ENCODE measurements at places on chromosomes 7 and 10. TPM values are rescaled to one million over a fixed set of nuclear protein-coding genes. Genes with fewer than 3 reads are reported as not detected.

- H3K27ac ChIP-seq = no peak overlapping the region
- no peaks in the 10 kb centered on the region for H3K27me3 ChIP-seq
- H3K4me1 ChIP-seq = peaks cover 14% of the 10 kb centered on the region
- no peak overlapping the region for H3K4me3 ChIP-seq
- no peak for DNase-seq
Measured at GRCh38 chr10:70162892-70163201, 7.5 kb downstream of the SAR1A start.

Gene ITIH5
- not detected for total RNA-seq

- no peak overlapping the region for H3K4me3 ChIP-seq
- no peak for DNase-seq
- no peaks in the 10 kb centered on the region for H3K36me3 ChIP-seq
- no peaks in the 10 kb centered on the region for H3K4me1 ChIP-seq
- H3K27me3 ChIP-seq = peaks cover 7% of the 10 kb centered on the region
- H3K27ac ChIP-seq = no peak overlapping the region
Measured at GRCh38 chr7:152006336-152006735, 19.1 kb upstream of the GALNT11 start.

Gene PAPOLB
- not detected for total RNA-seq

DNA sequence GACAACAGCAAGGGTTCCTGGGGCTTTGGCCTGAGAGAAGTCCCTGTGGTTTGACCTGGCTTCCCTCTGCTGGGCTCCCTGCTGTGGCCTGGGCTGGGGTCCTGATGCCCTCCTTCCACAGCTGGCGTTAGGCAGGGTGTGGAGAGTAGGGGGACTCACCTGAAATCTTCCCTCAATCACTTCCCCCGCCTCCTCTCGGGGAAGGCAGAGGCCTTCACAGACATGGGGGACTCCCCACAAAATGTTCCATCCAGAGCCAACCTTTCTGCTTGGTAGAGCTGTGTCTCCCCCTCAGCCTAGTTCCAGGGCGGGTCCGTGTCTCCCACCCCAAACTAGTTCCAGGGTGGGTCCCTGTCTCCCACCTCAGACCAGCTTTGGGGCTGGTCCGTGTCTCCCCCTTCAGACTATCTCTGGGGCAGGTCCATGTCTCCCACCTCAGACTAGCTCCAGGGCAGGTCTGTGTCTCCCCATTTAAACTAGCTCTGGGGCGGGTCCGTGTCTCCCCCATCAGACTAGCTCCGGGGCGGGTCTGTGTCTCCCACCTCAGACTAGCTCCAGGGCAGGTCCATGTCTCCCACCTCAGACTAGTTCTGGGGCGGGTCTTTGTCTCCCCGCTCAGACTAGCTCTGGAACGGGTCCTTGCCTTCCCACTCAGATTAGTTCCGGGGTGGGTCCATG, 2.2 kb downstream of the PVRIG start:
- no peaks in the 10 kb centered on the region for H3K36me3 ChIP-seq
- no peak overlapping the region for H3K4me3 ChIP-seq
- DNase-seq = no peak
- H3K27me3 ChIP-seq = no peaks in the 10 kb centered on the region
- H3K27ac ChIP-seq = no peak overlapping the region

DNA sequence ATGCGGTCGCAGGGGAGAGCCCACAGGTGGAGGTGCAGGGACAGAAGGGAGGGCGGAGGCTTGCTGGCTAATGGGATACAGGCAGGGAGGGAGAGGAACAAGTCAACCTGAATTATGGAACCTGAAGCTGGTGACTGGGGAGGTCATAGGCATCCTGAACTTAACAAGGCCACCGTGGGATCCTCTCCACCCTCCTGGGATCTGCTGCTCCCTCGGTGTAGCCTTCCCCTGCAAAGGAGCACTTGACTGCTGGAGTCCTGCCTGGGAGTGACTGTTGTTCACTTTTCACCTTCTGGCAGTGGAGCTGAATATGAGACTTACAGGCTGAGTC, 223.1 kb downstream of the GFRA1 start:
- DNase-seq = no peak
- no peak overlapping the region for H3K27ac ChIP-seq
- no peak overlapping the region for H3K4me3 ChIP-seq

DNA sequence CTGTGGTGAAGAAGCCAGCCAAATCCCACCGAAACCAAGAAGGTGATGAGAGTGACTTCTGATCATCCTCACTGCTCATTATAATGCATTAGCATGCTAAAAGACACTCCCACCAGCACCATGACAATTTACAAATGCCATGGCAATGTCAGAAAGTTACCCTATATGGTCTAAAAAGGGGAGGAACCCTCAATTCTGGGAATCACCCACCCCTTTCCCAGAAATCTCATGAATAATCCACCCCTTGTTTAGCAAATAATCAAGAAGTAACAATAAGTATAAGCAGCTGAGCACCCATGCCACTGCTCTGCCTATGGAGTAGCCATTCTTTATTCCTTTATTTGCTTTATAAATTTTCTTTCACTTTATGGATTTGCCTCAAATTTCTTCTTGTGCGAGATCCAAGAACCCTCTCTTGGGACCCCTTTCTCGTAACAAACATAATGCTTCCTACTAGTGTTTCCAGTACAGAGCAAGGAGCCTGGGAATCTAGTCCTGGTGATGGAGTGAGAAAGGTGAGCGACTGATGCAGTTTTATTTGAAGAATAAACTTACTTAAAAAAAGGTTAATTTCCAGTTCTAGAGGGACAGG, 18.4 kb upstream of the EXOC6 start:
- no peak for DNase-seq
- H3K4me1 ChIP-seq = no peaks in the 10 kb centered on the region
- H3K4me3 ChIP-seq = no peak overlapping the region
- H3K36me3 ChIP-seq = no peaks in the 10 kb centered on the region

DNA sequence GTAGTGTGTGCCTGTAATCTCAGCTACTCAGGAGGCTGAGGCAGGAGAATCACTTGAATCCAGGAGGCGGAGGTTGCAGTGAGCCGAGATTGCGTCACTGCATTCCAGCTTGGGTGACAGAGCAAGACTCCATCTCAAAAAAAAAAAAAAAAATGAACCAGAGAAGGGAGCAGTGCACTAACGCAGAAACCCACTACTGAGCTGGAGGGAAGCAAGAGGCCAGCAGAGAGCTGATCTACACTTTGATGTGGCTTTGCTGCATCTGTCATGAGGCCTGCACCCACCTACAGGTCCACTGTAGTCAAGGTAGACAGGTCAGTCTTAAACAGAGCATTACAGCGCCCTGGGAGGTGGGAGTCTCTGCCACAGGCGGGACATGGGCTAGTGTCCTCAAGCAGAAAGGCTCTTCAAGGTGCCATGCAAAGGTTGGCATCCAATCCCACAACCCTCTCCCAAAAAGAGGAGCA, 30.0 kb downstream of the MAT1A start:
- DNase-seq = no peak
- H3K36me3 ChIP-seq = no peaks in the 10 kb centered on the region
- peaks cover 6% of the 10 kb centered on the region for H3K27me3 ChIP-seq
- no peaks in the 10 kb centered on the region for H3K4me1 ChIP-seq

- H3K27me3 ChIP-seq = no peaks in the 10 kb centered on the region
- H3K36me3 ChIP-seq = no peaks in the 10 kb centered on the region
- peak overlapping the region; percentile 56 for H3K27ac ChIP-seq
- H3K4me1 ChIP-seq = no peaks in the 10 kb centered on the region
Measured at GRCh38 chr10:67790534-67791408, 47.2 kb downstream of the DNAJC12 start.

Gene TMEM273
- total RNA-seq = 0.23 TPM

DNA sequence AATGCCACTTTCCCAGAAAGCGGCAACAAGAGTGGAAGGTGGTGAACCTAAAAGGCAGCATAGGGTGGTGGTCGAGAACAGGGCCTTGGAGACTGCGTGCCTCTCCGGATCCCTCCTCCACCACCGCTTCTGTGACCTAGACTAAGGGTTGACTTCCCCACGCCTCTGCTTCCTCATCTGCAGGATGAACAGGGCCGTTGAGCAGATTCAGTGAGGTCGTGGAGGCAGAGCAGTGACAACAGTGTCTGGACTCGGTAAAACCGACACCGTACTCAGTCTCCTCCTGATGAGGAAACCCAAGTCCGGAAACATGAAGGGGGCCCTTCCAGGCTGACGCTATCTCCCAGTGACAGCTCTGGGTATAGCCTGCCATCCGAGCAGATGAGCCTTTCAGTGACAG, 162.6 kb downstream of the CELF2 start:
- no peak overlapping the region for H3K27ac ChIP-seq
- no peaks in the 10 kb centered on the region for H3K27me3 ChIP-seq
- DNase-seq = no peak

DNA sequence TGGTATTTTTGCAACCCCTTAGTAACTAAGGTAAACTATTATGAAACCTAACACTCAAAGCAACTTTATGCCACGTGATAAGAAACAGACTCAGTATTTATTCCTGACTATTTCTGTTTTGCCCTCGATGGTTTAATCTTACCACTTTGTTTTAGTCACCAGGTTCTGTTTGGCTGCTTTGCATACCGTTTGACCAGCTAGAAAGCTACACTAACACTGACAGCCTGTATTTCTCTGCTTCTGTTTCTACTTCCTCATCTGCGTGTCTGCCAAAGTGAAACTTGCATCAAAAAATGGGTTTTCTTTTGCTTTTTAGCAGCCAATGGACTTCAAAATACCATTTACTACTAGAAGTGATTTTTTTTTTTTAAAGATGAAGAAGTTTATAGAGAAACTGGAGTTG, 802.5 kb downstream of the GRM8 start:
- no peaks in the 10 kb centered on the region for H3K4me1 ChIP-seq
- H3K36me3 ChIP-seq = no peaks in the 10 kb centered on the region
- H3K27ac ChIP-seq = no peak overlapping the region
- DNase-seq = no peak
- H3K27me3 ChIP-seq = no peaks in the 10 kb centered on the region
- H3K4me3 ChIP-seq = no peak overlapping the region

GRCh38 chr10:79166312-79166721, 97.6 kb downstream of the ZMIZ1 start:
- peaks cover 15% of the 10 kb centered on the region for H3K4me1 ChIP-seq
- no peaks in the 10 kb centered on the region for H3K27me3 ChIP-seq
- no peak overlapping the region for H3K27ac ChIP-seq
- DNase-seq = no peak

GRCh38 chr10:3486346-3487065, 298.5 kb downstream of the KLF6 start:
- H3K4me3 ChIP-seq = no peak overlapping the region
- H3K27me3 ChIP-seq = no peaks in the 10 kb centered on the region

DNA sequence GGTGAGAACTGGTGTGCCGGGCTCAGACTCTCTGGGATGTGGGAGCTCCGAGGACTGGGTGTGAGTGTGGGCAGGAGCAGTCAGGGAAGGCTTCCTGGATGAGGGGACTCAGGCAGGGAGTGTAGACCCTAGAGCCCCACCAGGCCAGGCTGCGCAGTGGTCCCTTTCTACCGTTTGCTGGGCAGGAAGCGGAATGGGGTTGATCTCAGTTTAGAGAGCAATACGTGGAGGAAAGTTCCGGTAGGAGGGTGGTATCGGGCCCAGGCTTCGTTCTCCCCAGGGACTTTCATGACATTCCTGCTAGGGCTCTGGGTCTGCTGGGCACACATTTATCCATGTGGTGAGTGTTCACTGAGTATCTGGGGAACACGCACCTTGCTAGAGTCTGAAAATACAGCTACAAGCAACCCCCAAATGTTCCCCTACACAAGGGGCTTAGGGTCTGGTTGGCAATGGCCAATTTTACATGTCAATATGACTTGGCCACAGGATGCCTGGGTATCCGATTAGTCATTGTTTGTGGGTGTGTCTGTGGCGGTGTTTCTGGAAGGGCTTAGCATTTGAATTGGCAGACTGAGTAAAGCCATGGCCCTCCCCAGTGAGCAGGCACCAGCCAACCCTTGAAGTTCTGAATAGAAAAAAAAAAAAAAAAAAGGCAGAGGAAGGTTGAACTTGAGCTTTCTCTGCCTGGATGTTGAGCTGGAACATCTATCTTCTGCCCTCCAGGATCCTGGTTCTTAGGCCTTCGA, 20.8 kb downstream of the GHRHR start:
- no peak overlapping the region for H3K4me3 ChIP-seq
- H3K27ac ChIP-seq = no peak overlapping the region
- DNase-seq = no peak
- no peaks in the 10 kb centered on the region for H3K36me3 ChIP-seq

Gene TMEM236
- 0.05 TPM for total RNA-seq

Gene CTAGE8
- total RNA-seq = 5.2 TPM

Gene DENND2A
- total RNA-seq = 1.4 TPM

GRCh38 chr10:124614003-124614659, 130.0 kb downstream of the FAM53B start:
- no peaks in the 10 kb centered on the region for H3K36me3 ChIP-seq
- H3K4me1 ChIP-seq = peaks cover 16% of the 10 kb centered on the region
- no peaks in the 10 kb centered on the region for H3K27me3 ChIP-seq
- no peak for DNase-seq

DNA sequence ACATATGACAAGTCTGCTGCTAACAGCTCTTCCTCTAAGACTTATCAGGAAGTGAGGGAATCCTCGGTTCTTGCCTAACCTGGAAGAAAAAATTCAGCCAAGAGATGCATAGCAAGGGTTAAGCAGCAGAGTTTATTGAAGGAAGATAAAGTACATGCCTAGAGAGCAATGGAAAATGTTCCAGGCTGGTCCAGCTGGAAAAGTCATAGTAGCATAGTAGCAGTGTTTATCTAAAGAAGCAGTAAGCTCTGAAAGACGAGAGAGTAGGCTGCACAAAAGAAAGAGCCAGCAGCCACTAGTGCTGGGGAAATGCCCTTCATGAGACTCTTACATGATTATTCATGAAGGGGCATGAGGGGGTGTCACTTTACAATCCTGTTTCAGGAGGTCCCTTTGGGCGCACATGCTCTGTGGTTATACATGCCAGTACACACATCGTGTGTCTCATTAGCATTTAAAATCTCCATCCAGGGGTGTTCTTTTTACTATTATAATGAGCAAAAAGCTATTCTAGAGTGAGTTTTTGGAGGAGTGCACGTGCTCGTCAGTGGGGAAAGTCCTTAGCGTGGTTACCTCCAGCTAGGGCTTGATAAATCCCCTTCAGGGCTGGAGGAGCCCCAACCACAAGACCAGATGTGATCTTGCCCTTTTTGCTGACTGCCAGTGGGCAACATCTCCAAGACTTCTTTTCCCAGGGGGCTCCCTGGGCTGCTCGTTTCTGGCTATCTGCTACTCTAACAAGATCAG, 716.1 kb downstream of the PARD3 start:
- DNase-seq = no peak
- no peaks in the 10 kb centered on the region for H3K27me3 ChIP-seq
- no peaks in the 10 kb centered on the region for H3K36me3 ChIP-seq
- H3K4me1 ChIP-seq = no peaks in the 10 kb centered on the region
- H3K4me3 ChIP-seq = no peak overlapping the region

Measured in Panc1 (cell line).